ENCODE measurements at places on chromosomes 2 and 18.
A peak's percentile ranks its signal among the peaks of the same experiment; 100 is the strongest.

DNA sequence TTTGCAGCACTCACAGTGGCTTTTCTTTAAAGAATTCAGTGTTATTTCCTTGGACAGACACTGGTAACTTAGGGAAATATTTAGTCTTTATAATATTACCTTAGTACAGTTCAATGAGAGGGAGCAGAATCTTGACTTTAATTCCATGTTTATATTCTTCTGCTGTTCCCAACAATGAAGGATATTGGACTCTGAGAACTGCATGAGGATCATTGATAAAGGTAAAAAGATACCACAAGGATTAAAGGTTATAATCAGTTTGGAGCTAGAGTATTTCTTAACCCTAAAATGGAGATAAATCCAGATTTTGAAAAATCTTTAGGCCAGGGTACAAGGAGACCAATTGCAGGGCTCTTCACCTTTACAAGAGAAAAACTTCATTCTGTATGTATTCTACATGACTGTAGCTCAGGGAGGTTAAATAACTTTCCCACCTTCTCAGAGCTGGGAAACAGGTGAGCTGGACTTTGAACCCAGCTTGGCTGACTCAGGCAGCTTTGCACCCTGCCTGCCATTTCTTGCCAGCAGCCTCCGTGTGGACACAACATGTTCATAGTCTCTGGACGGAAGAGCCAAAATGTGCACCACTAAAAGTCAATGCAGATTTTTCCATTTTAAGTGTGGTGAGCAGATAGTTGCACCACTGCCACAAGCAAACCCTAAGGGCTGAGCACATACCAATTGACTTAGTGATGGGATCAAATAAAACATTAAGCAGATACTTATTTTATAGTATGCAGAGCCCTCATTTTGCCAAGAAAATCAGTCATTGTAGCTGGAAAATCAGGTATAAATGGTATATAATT lies 26.7 kb downstream of the UPP2 start:
- DNase-seq, result no peak

- DNase-seq, result peak; percentile 46
Measured at GRCh38 chr2:28047681-28048080, 157.2 kb downstream of the BABAM2 start.

GRCh38 chr2:204260162-204260877 lies 285.0 kb upstream of the PARD3B start:
- peak; percentile 45 for DNase-seq

DNA sequence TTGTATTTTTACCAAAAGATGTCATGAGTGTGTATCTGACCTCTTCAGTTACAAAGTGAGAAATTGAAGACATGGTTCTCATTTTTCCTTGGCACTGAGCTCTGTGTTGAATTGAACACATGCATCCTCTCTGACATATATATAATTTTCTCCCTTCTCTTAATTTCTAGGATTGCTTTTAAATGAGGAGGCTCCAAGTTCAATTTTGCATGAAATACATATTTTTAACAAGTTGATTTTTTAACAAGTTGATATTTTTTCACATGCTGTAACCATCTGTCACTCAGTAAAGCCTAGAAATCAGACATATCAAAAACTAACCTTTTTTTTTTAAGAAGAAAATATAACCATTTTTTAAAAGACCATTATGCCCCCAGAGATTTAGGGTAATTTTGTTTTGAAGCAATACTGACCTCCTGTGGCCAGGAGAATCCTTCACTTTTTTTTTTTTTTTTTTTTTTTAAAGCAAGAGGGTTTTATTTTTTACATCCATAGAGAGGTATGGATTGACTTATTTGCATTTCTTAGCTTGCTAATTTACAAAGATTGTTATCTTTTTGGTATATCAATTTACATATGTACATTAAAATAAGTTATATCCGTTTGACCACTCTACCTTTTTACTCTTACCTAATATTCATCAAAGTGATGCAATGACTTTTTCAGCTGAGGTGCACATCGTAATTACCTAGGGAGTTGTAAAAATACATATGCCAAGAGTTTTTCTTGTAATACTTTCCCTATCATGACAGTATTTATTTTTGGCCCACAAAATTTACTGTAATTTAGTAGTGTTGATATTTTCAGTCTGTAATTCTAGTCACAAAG lies 161.8 kb downstream of the SOCS6 start:
- DNase-seq, result peak; percentile 4

GRCh38 chr18:45775241-45775676 lies 50.2 kb upstream of the SIGLEC15 start:
- peak; percentile 59 for DNase-seq

DNA sequence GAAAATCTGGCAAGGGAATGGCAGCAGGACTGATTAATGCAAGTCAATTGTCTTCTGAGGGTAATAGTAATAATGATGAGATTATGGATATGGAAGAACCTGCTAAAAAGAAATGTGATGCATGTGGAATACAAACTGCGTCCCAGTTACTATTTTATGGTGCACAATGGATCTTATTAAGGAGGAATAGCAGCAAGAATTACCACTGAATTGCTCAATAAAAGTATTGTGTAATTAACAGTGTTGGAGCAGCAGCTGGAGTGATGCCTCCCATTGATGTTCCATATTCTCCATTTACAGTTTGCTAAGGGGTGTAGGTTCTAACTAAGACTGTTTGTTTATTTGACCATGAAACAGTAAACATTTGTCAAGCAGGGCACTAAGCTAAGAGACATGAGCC lies 167.9 kb downstream of the HRH4 start:
- no peak for DNase-seq

GRCh38 chr2:7691961-7692656 lies 774.9 kb downstream of the RNF144A start:
- DNase-seq, result no peak

- DNase-seq, result no peak
Measured at GRCh38 chr2:69774984-69775982, 33.3 kb downstream of the ANXA4 start.

GRCh38 chr2:178819147-178819875 lies 12.1 kb upstream of the TTN start:
- no peak for DNase-seq

- DNase-seq, result peak; percentile 47
Measured at GRCh38 chr2:72718876-72719275, 107.0 kb downstream of the EXOC6B start.

DNA sequence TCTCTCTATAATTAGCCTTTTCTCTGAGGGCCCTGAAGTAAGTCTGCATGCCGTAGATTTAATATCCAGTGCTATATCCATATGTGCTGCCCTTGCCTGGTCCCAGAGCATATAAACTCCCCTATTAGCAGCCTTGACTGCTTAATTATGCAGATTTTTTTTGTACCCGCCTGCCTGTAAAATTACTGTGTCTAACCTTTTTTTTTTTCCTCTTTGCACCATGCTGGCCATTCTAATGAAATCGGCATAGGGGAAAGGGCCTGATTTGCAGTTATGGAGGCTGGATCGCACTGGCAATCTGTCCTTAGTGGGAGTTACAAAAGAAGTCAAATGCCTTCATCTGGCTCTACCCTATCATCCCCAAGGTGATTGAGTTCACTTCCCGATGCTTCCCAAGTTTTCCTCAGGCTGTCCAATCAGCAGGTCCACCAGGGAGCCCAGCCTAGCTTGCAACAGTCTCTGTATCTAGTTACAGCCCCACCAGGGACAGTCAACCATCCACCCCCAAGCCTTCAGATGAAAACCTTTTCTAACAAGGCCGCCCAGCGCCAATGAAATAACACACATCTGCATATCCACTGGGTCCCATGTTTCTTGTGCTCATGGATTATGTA lies 239.0 kb downstream of the ZNF521 start:
- no peak for DNase-seq

GRCh38 chr2:44360749-44361329 lies 455 bp downstream of the PREPL start:
- no peak for DNase-seq

- no peak for DNase-seq
Measured at GRCh38 chr2:234426616-234427015, 70.3 kb downstream of the ARL4C start.

GRCh38 chr18:59286341-59286740 lies 13.1 kb upstream of the RAX start:
- no peak for DNase-seq

- DNase-seq, result no peak
Measured at GRCh38 chr2:190343089-190343535, 277 bp upstream of the INPP1 start.

- DNase-seq, result no peak
Measured at GRCh38 chr2:40544072-40544471, 92.2 kb upstream of the SLC8A1 start.

- DNase-seq, result no peak
Measured at GRCh38 chr2:163351966-163352365, 383.8 kb downstream of the FIGN start.

GRCh38 chr18:69597561-69597960 lies 196.9 kb downstream of the DOK6 start:
- no peak for DNase-seq

- DNase-seq, result no peak
Measured at GRCh38 chr2:42223855-42224268, 54.7 kb downstream of the EML4 start.

GRCh38 chr2:169185711-169186110 lies 116.3 kb downstream of the DHRS9 start:
- DNase-seq, result no peak

DNA sequence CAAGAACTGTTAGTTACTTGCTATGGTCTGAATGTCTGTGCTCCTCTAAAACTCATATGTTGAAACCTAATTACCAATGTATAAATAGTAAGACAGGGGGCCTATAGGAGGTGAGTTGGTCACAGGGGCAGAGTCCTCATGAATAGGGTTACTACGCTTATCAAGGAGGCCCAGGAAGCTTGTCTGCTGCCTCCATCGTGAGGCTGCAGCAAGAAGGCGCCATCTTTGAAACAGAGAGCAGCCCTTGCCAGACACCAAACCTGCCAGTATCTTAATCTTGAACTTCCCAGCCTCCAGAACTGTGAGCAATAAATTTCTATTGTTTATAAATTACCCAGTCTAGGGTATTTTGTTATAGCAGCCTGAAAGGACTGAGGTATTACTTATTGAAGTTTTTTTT lies 79.1 kb downstream of the TGIF1 start:
- no peak for DNase-seq

- DNase-seq, result no peak
Measured at GRCh38 chr2:121409388-121409787, 121.3 kb upstream of the RNU4ATAC start.

GRCh38 chr2:26118682-26119081 lies 54.2 kb upstream of the GAREM2 start:
- DNase-seq, result no peak

GRCh38 chr2:10956006-10956790 lies 44.5 kb downstream of the KCNF1 start:
- no peak for DNase-seq

DNA sequence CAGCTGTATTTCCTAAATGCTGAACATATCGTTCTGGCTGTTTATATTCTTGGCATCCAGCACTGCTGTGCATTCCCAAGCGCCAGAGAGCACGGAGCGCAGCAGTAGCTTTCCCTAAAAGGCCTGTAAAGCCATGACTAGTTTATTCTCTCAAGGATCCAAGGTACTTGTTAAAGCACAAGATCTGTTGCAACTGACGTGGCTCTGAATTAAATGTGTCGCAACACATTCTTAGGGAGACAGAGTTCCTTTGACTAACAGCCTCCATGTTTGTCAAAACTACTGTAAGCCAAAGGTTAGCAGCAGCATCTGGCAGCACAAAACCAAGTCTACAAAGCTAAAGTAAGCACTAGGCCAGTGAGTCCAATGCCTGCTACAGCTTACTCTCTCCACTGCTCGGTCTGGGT lies 188.6 kb upstream of the FN1 start:
- peak; percentile 77 for DNase-seq

DNA sequence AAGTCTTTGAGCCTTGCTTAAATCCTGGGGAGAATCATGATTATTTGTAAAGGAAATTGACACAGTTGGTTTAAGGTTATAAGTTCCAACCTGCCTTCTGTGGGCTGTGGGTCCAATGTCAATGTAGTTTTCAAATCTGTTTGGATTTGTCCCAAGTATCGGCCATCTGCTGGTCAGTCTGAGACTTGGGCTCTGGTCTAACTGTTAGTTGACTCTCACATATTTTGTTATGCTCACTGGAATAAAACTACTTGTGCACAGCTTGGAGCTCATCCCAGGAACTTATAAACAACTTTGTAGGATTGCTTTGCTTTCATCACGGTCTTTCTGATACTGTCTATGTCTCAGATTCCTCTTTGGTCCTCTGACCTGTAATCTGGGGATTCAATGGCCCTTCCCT lies 1026.2 kb upstream of the ZEB2 start:
- DNase-seq, result peak; percentile 12

DNA sequence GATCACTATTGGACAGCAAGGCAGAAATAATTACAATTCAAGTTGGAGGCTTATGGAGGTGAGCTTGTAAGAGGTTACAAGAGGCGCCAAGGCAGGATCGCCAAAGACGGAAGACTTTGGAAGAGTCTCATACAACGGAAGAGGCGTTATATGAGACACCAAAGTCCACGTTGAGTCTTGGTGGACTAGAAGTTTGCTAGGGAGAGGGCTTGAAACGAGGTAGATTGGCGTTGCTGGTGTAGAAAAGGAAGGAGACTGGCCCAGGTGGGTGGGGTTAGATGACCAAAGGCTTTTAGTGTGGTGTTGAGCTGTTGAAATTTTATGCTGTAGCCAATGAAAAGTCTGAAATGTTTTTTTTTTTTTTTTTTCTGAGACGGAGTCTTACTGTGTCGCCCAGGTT lies 1.4 kb downstream of the MSH2 start:
- no peak for DNase-seq

DNA sequence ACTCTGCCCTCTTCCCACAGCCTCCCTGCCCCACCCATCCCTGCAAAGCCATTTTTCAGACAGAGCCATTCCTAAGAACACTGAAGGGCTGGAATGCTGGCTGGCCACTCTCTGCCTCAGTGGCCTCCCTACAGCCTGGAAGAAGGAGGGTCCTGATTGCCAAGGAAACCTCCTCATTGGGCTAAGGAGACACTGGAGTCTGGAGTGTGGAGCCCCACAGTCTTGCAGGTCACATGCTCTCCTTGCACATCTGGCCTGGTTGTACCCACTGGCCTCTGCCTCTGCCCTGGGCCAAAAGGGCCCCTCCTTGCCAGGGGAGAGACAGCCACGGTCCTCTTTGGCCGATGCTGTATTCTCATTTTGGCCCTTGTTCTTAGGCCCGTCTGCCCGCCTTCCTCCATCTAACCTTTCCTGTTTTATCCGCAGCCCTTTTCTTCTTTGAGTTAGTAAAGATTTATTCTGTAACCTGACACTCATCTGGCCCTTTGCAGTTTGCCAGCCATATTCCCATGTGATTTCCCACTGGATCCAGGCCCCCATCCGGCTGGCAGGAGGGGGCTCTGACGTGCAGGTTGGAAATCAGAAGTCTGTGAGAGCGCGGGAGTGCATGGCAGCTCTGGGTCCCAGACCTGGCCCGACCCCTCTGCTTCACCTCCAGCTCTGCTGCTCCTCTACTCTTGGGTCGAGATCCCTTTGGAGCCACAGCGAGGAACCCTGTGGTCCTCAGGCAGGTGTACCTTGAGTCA lies 11.0 kb upstream of the CATIP start:
- DNase-seq, result no peak

DNA sequence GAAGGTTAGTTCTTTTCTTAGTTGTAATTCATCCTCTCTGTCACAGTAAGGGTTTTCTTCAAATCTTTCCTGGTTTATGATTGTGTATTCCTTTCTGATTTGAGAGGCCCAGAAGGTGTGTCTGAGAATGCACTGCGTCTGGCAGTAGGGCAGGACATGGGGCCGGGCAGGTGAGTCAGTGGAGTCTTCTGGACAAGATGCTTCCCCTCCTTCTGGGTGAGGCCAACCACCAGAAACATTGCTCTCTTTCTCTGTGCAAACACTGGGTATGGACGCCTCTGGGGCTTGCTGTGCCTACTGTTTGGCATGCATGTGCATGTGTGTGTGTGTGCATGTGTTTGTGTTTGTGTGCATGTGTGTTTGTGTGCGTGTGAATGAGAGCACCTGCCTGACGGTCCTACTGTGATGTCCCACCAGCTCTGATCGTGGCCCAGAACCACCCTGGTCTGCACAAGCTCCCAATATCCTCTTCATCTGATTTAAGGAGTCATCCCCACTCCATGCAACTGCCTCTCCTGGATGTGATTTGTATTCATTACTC lies 93.2 kb upstream of the DLX2 start:
- no peak for DNase-seq

Measured in AG09319 (cell line).